Head of caudate nucleus (tissue), 42 donors: ENCODE measurements at places on chromosomes 3 and 15.

GRCh38 chr15:63188247-63188925, 1.0 kb upstream of the RAB8B start:
- DNase-seq = no peak

DNA sequence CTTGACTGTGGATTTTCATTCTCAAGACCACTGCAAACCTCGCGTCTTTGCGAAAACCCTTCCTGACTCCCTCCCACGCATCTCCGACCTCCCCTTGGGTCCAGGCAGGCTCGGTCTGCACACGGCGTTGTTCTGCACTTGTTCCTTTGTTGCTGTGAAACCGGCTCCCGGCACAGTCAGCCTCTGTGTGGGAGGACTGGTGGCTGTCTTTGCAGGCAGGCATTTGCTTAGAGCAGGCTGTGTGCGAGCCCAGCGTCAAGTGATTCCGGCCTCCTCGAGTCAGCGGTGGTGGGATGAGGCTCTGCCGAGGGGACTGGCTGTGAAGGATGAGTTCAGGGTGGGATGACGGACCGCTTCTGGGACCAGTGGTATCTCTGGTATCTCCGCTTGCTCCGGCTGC, 102.6 kb upstream of the ROPN1 start:
- peak; percentile 69 for DNase-seq

GRCh38 chr15:27499191-27499590, 528.2 kb downstream of the GABRG3 start:
- DNase-seq = no peak

DNA sequence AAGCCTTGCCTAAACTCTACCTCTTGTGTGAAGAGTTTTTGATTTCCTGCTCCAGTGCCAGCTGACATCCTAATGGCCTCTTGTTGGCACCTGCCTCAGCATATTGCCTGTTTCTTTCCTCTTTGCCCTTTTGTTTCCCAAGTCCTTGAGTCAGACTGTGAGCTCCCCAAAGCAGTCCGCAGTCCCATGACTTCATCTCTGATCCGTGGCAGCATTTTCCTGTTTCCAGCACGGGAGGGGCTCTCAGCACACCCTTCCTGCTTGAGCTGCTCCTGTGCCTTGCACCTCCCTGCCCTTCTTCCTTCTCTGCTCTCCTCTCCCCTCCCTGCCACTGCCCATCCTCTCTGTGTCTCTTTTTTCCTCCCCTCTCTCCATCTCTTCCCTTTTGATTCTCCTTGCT, 179.6 kb downstream of the EPHB1 start:
- no peak for DNase-seq
